Endothelial cell (in vitro differentiated cells): ENCODE measurements at places on chromosomes 13 and 19. TPM values are rescaled to one million over a fixed set of nuclear protein-coding genes. Genes with fewer than 3 reads are reported as not detected.
A peak's percentile ranks its signal among the peaks of the same experiment; 100 is the strongest.

DNA sequence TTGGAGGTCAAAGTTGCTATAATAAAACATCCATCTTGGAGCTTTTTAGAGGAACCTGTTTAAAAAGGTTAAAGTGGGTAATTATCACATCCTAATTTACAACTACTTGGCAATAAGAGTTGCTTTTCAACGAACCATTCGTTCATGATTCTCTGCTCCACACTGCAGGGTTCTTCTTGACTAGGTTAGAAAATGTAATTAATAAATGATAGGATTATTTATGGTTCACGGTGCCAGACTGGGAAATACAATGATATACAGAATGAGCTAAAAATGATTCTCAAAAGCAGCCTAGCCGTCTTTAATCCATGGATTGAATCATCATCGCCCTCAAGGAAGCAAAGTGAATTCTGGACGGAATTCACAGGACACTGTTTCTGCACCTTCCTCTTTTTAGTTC is 291.2 kb downstream of the TEX29 start:
- peaks cover 7% of the 10 kb centered on the region for H3K27me3 ChIP-seq
- H3K36me3 ChIP-seq: no peaks in the 10 kb centered on the region
- H3K4me3 ChIP-seq: no peak overlapping the region
- H3K4me1 ChIP-seq: peaks cover 19% of the 10 kb centered on the region
- DNase-seq: no peak

DNA sequence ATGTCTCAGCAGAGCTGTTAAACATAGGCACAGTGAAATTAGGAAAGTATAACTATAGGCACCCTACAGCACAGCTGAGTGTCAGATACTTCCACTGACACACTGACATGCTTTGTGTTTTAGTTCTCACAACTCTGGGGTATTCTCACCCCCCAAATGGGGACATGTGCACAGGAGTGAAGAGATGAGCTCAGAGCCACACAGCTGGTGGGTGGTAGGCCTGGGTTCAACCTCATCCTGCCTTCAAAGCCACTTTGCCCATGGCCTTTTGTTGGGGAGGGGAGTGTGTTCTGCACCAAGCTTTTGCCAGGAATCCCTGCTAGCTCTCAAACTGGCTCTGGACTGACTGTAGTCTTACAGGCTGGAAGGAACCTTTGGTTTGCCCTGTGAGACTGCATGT is 1.7 kb upstream of the SLC35E1 start:
- peak overlapping the region; percentile 37 for H3K4me3 ChIP-seq
- no peak for DNase-seq
- H3K36me3 ChIP-seq: peaks cover 13% of the 10 kb centered on the region

GRCh38 chr13:102960959-102961358 is 105.3 kb downstream of the SLC10A2 start:
- H3K27ac ChIP-seq: no peak overlapping the region
- peaks cover 6% of the 10 kb centered on the region for H3K4me1 ChIP-seq
- peaks cover 1% of the 10 kb centered on the region for H3K27me3 ChIP-seq
- no peak overlapping the region for H3K4me3 ChIP-seq
- H3K36me3 ChIP-seq: no peaks in the 10 kb centered on the region

DNA sequence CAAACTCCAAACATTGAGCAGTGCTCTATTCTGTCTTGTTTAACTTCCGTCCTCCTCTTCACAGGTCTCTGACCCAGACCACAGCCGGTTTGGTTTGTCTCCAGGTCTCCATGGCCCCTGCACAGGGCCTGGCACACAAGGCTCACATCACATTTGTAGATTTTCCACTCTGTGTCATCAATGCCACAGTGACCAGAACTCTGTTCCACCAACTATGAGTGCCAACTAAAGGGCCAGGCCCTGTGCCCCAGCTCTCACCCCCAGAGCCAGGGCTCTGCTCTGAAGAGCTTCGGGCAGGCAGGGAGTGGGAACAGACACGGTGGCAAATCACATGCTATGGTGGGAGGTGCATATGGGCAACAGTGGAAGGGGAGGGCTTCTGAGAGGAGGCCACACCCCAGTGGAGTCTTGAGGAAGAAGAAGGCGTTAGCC is 16.0 kb downstream of the SMG9 start:
- peaks cover 50% of the 10 kb centered on the region for H3K36me3 ChIP-seq
- no peak overlapping the region for H3K4me3 ChIP-seq
- H3K27ac ChIP-seq: no peak overlapping the region
- peaks cover 2% of the 10 kb centered on the region for H3K27me3 ChIP-seq
- DNase-seq: no peak

Gene TNFSF13B
- 1.8 TPM for total RNA-seq

DNA sequence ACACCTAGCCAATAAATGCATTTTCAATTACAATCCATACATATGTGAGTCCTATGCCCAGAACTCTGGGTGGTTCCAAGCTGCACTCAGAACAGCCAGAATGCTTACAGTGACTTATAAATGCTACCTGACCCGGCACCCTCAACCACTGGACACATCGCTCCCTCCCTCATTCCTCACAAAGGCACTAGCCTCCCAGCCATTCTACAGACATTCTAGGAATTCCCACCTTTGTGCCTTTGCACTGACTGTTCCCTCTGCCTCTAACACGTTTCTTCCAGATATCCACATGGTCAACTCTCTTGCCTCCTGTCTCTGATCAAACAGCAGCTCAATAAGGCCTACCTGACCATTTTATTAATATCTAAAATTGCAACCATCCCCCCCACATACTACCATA is 99.9 kb downstream of the LHFPL6 start:
- no peak for DNase-seq
- no peaks in the 10 kb centered on the region for H3K36me3 ChIP-seq
- H3K4me1 ChIP-seq: peaks cover 16% of the 10 kb centered on the region
- H3K27ac ChIP-seq: no peak overlapping the region
- H3K27me3 ChIP-seq: peaks cover 3% of the 10 kb centered on the region

DNA sequence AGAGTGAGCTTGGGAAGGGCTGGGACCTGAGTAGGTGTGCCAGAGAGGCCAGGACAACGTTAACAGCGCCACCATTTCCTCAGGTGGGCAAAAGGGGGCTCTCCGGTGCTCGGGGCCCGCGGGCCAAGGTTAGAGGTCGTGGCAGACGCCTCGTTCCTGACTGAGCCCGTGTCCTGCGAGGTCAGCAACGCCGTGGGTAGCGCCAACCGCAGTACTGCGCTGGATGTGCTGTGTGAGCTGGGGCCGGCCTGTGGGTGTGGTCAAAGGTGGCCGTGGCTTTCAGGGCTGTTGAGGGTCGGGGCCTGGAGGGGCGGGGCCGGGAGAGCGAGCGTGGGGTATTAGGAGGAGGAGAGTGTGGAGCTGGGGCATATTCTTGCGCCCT is 3.7 kb downstream of the KIRREL2 start:
- H3K27ac ChIP-seq: no peak overlapping the region
- no peak for DNase-seq
- H3K4me1 ChIP-seq: peaks cover 14% of the 10 kb centered on the region
- peaks cover 34% of the 10 kb centered on the region for H3K27me3 ChIP-seq
- no peak overlapping the region for H3K4me3 ChIP-seq
- peaks cover 3% of the 10 kb centered on the region for H3K36me3 ChIP-seq

- H3K27me3 ChIP-seq: peaks cover 3% of the 10 kb centered on the region
- peaks cover 39% of the 10 kb centered on the region for H3K4me1 ChIP-seq
- H3K36me3 ChIP-seq: peaks cover 3% of the 10 kb centered on the region
- DNase-seq: no peak
- H3K27ac ChIP-seq: peak overlapping the region; percentile 65
- H3K4me3 ChIP-seq: no peak overlapping the region
Observed at GRCh38 chr13:40193286-40194223, 472.9 kb downstream of the FOXO1 start.

DNA sequence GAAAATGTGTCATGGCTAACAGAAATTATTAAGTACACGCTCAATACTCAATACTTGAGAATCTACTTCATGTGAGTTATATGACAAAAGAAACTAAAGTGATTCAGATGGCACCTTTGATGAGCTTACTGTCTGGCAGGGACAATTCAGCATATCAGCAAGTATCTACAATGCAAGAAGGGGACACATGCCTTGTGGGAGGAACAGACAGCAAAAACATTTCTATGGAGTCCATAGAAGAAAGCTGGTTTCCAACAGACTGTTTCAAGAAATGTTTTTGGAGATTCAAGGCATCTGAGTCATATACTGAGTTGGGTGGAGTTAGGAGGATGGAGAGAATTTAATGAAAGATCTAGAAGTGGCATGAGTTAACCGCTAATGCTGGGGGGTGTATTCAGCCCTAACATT is 54.7 kb downstream of the MBNL2 start:
- peaks cover 57% of the 10 kb centered on the region for H3K4me1 ChIP-seq
- DNase-seq: no peak
- peak overlapping the region; percentile 8 for H3K4me3 ChIP-seq
- peaks cover 22% of the 10 kb centered on the region for H3K36me3 ChIP-seq
- H3K27ac ChIP-seq: no peak overlapping the region

Gene TPM4
- 644 TPM for total RNA-seq

Gene TUBB4A
- 0.21 TPM for total RNA-seq

DNA sequence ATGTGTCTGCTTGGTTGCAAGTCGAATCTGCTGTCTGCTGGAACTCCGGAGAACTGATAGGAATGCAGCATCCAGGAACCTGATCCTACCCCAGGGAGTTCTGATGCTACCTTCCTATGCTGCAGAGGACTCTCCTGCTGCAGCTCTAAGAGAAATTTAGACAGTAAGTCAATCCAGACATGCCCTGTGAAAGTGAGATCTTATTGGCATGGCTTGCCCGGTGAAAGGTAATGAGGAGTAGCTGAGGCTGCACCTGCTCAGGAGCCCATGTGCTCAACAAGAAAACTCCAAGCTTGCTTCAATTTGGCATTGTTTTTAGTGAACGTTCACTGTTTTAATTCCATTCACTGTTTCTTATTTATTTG is 217.3 kb upstream of the SERP2 start:
- H3K36me3 ChIP-seq: no peaks in the 10 kb centered on the region
- H3K4me3 ChIP-seq: no peak overlapping the region
- peaks cover 4% of the 10 kb centered on the region for H3K4me1 ChIP-seq
- peaks cover 5% of the 10 kb centered on the region for H3K27me3 ChIP-seq
- no peak for DNase-seq

DNA sequence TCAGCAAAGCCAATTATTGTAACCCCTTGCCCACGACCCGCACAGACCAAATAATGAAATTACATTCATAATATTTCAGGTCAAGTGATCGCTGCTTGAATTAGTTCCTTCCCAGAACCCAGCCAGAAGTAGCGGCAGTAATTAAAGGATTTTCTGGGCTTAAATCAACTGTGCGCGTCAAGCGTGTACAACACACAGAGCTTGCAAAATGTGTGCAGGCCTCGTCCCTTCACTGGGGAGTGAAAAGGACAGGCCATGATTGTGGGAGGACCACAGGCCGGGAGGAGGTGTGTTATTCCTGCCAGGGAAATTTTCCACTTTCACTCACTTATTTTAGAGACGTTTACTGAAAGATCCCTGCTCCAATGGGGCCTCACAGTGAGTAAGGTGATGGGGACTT is 84.9 kb downstream of the CHST8 start:
- H3K4me1 ChIP-seq: peaks cover 6% of the 10 kb centered on the region
- H3K27me3 ChIP-seq: peaks cover 2% of the 10 kb centered on the region
- no peak for DNase-seq
- no peaks in the 10 kb centered on the region for H3K36me3 ChIP-seq

Gene TBXA2R
- 7.3 TPM for total RNA-seq

Gene CCDC122
- 7.1 TPM for total RNA-seq

- H3K4me1 ChIP-seq: no peaks in the 10 kb centered on the region
- no peaks in the 10 kb centered on the region for H3K36me3 ChIP-seq
- no peak for DNase-seq
- no peak overlapping the region for H3K27ac ChIP-seq
Observed at GRCh38 chr19:3007975-3008374, 21.1 kb downstream of the TLE2 start.

Gene GAPDHS
- total RNA-seq: not detected

DNA sequence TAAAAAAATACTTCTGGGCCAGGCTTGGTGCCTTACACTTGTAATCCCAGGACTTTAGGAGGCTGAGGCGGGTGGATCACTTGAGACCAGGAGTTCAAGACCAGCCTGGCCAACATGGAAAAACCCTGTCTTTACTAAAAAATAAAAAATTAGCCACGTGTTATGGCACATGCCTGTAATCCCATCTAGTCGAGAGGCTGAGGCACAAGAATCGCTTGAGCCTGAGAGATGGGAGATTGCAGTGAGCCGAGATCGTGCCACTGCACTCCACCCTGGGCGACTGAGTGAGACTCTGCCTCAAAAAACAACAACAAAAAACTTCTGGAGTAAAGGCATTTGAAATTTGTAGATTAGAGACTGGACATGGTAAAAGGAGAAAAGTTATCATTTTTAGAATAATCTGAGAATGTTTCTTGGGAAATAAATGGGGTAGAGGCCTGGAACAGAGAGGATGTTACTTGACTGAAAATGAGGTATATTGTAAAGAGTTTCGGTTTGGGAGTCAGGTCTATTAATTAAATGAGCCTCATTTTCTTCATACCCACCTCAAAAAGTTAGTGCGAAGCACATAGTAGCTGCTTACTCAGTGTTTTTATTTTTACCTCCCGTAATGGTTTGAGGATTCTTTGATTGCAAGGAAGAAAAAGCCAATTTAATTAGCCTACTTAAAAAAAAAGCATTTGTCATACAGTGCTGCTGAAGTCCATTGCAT is 2.6 kb downstream of the AKAP11 start:
- H3K36me3 ChIP-seq: peaks cover 11% of the 10 kb centered on the region
- H3K27ac ChIP-seq: no peak overlapping the region
- no peak overlapping the region for H3K4me3 ChIP-seq
- DNase-seq: no peak

DNA sequence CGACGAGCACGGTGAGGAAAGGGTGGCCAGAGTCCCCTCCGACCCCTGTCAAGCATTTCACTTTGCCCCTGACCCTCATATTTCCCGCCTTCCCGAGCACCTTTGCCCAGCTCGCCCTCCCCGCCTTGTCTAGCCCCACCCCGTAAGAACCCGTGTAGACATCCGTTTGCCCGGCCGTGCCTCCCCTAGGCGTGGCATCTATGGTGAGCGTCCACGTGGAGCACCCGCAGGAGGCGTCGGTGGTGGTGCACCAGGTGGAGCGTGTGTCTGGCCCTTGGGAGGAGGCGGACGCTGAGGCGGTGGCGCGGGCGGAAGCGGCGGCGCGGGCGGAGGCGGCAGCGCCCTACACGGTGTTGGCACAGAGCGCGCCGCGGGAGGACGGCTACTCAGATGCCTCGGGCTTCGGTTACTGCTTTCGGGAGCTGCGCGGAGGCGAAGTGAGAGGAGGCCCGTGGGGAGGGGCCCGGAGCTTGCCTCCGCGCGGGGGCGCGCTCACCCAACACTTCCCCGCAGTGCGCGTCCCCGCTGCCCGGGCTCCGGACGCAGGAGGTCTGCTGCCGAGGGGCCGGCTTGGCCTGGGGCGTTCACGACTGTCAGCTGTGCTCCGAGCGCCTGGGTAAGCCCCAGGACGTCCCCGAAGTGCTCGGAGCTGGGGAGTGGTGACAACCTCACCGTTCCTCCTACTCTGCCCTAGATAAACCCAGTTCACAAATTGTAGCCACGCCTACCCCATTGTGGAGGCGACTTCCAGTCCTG is 4.2 kb downstream of the LTBP4 start:
- peaks cover 8% of the 10 kb centered on the region for H3K36me3 ChIP-seq
- H3K4me3 ChIP-seq: peak overlapping the region; percentile 89
- DNase-seq: peak; percentile 48
- peaks cover 38% of the 10 kb centered on the region for H3K27me3 ChIP-seq
- H3K4me1 ChIP-seq: peaks cover 26% of the 10 kb centered on the region
